ENCODE measurements at places on chromosomes 3 and 15.

GRCh38 chr15:76309601-76310330, 1.5 kb downstream of the ETFA start:
- peak; percentile 61 for DNase-seq

DNA sequence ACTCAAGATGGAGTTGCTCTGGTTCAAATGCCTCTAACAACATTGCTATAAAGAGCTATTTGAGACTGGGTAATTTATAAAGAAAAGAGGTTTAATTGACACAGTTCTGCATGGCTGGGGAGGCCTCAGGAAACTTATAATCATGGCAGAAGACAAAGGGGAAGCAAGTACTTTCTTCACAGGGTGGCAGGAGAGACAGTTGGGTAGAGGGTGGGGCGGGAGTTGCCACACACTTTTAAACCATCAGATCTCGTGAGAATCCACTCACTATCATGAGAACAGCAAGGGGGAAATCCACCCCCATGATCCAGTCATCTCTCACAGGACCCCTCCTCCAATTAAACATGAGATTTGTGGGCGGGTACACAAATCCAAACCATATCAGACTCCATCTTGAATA, 30.7 kb downstream of the MAP2K5 start:
- DNase-seq: no peak

GRCh38 chr3:80564391-80564790, 796.6 kb upstream of the ROBO1 start:
- DNase-seq: no peak

DNA sequence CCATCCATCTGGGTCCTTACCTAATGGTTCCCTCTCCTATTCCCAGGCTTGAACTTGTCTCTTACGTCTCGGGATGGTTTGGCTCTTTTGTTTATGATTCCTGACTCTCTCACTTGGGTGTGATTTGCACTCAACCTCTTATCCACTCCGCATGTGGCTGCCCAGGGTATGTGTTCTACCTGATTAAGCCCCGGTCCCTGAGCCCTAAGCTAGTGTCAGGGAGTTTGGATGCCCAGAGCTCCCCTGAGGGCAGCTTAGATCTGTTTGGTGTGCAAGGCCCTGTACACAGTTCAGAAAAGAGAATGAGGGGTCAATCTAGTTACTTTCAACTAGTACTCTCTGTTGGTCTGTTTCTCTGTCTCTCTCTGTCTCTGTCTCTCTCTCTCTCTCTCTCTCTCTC, 15.9 kb upstream of the STARD5 start:
- DNase-seq: no peak

DNA sequence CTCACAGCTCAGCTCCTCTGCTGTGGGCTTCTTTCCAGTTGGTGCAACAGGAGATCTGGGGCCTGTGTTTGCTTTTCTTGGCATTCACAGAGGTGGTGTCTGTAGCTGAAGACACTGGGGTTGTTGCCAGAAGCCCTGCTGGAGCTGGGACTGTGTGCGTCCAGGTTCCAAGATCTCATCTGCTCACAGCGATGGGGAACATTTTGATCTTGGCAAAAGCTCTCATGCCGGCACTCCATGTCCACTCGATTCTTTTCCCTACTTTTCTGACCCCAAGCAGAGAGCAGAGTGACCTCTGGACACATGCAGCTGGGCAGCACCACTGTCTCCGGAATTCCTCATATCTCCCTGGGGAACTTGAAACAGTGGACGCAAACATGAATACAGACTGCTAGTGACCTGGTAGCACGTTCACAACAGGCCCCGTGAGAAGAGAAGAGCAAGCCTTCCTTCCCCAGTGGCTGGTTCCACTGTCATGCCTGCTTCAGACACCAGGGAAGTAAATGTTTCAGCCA, 36.1 kb upstream of the MECOM start:
- DNase-seq: no peak

- peak; percentile 34 for DNase-seq
These were observed 262.1 kb downstream of the IGSF11 start for GRCh38 chr3:118772547-118773011.

- peak; percentile 53 for DNase-seq
These were observed 27.8 kb upstream of the GOLIM4 start for GRCh38 chr3:168123201-168124176.

GRCh38 chr3:119349354-119350041, 55.3 kb downstream of the ARHGAP31 start:
- no peak for DNase-seq

DNA sequence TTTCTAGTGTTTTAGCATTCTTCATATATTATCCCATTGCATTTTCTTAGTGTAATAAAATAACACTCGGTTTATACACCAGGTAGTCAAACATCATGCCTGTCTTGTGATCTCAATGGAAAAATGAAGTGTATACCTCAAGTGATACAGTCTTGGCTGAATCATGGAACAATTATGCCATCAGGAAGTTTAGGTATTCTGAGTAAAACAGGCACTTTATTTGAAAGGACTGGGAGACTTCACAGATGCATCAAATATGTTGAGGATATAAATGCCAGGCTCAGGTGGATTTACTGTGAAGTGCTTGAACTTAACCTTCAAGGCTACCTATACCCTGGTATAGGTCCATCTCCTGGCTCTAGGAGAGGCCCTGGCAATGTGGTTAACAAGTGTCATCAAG, 8.5 kb downstream of the TGFBR2 start:
- peak; percentile 65 for DNase-seq

GRCh38 chr15:85282504-85283115, 97.8 kb upstream of the AKAP13 start:
- peak; percentile 75 for DNase-seq

- DNase-seq: no peak
These were observed 508.2 kb upstream of the SUCLG2 start for GRCh38 chr3:68162644-68163043.

DNA sequence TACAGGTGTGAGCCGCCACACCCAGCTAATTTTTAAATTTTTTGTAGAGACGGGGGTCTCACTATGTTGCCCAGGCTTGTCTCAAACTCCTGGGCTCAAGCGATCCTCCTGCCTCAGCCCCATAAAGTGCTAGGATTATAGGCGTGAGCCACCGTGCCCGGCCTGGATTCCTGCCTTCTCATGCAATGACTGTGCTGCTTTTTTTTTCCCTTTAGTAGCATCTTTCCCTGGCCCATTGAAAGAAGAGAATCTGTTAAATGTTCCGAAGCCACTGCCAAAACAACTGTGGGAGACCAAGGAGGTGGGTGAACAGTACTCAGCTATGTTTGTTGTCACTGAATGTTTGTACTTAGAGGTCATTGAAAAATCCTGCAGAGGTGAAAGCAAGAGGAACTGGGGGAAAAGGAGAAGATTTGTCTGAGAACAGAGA, 88.0 kb downstream of the CRTC3 start:
- no peak for DNase-seq

GRCh38 chr3:14852058-14852594, 33.4 kb downstream of the FGD5 start:
- DNase-seq: no peak

DNA sequence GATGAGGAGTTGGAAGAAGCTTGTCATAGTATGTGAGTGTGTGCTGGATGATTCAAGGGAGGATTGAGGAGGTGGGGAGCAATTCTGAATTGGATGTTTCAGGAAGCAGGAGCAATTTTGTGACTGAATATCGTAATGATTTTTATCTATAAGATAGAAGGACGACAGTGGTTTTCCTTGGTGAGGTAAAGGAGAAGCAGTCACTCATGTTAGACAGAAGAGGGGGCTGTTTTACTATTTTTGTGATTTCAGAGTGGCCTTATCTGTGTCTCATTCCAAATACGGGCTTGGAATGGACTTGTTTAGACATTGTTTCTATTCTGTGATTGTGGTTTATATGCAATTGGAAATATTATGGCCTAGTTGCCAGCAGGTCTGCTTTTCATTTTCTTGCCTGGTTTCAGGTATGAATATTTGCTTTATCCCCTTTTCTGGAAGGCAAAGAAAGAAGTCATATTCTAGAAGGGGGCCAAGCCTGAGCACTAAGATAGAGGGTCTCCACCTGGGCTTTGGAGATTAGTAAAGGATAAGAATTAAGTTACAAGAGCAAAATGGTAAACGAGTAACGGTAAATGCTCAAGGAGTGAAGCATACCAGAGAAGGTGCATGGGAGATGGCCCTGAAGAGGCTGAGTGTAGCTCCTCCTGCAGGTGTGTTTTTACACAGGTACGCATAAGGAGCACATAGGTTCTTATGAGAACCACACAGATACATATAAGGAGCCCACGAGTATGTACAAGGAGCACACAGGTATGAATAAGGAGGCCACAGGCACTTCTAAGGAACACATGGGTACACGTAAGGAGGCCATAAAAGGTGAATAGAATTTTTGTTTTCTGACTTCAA, 124.6 kb upstream of the KCNAB1 start:
- DNase-seq: peak; percentile 67

DNA sequence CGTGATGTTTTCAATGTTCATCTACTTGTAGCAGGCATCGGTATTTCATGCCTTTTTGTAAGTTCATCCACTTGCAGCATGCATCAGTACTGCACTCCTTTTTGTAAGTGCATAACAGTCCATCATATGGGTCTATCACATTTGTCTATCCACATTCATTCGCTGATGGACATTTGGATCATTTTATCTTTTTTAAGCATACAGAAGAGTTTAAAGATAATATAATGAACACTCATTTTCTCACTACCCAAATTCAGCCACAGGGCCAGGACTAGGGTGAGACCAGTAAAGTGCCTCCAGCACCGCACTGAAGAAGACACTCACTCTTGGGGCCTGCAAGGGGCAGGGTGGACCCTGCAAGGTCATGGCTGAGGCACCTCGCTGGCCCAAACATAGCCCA, 309.6 kb downstream of the UACA start:
- no peak for DNase-seq

DNA sequence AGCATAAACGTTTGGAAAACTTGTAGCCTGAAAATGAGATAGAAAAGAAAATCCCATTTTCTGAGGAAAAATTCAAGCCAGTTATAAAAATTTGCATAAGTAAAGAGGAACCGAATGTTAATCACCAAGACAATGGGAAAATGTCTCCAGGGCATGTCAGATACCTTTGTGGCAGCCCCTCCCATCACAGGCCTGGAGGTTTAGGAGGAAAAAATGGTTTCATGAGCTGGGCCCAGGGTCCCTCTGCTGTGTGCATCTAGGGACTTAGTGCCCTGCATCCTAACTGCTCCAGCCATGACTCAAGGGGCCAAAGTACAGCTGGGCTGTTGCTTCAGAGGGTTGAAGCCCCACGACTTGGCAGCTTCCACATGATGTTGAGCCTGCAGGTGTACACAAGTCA, 153.1 kb downstream of the TAFA4 start:
- DNase-seq: no peak

DNA sequence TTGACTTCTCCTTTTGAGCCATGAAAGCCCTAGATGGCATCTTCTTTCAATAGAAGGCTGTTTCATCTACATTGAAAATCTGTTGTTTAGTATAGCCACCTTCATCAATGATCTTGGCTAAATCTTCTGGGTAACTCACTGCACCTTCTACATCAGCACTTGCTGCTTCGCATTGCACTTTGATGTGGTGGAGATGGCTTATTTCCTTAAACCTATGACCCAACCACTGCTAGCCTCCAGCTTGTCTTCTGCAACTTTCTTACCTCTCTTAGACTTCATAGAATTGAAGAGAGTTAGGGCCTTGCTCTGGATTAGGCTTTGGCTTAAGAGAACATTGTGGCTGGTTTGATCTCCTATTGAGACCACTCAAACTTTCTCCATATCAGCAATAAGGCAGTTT, 189.8 kb downstream of the PLCL2 start:
- no peak for DNase-seq

GRCh38 chr15:27234593-27234992, 263.6 kb downstream of the GABRG3 start:
- DNase-seq: no peak

DNA sequence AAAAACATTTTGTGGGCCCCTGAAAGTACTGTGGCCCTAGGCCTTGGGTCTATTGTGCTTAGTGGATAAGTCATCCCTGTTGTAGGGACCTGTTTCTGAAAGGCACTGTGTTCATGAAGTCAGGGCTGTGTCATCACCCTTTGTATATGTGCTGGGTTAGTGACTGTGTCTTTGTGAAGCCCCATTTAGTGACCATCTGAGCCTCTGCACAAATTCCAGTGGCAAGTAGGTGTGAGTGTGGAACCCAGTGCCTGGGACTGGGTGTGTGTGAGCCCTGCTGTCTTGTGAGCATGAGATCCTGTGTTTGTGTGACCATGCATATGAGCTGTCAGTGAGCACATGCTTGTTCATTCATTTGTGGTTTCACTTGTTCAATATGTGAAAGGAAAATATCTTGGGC, 1.2 kb upstream of the HYAL1 start:
- DNase-seq: peak; percentile 33

DNA sequence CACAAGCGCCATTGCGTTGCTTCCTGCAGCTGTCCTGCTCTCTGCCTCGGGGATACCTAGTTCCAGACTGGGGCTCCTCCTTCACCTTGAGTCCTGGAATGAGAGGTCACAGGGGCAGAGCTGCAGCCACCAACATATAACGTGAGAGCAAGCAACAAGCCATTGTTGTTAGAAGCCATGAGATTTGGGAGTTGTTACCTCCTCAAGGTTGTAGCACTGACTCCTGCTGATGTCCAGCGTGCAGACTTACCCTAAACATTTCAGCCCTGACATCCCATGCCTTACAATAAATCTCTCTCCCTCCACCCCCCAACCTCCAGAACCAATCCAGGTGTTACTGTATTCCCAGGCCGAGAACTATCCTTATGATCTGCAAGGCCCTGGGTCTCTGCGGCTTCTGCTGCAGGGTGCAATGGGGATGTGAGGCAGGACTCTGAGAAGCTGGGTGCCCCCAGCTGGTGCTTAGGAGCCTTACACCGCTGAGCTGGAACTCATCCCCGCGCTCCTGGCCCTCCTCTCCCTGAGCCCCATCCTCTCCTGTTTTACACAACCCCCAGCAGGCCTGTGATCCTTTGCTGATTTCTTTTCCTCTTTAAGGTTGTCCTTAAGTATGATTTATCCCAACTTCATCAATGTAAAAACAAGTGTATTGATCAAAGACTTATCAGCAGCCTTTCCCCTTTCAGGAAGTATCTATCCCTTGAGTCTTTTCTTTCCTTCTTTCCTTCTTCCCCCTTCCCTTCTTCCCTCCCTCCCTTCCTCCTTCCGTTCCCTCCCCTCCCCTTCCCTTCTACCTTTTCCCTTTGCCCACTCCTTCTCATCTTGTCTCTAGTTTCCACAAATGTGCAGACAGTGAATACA, 84.2 kb upstream of the ABHD2 start:
- no peak for DNase-seq

- DNase-seq: no peak
These were observed 44.0 kb downstream of the IDH2 start for GRCh38 chr15:90058308-90058707.

- no peak for DNase-seq
These were observed 51.1 kb downstream of the PSMD6 start for GRCh38 chr3:63972196-63972595.

DNA sequence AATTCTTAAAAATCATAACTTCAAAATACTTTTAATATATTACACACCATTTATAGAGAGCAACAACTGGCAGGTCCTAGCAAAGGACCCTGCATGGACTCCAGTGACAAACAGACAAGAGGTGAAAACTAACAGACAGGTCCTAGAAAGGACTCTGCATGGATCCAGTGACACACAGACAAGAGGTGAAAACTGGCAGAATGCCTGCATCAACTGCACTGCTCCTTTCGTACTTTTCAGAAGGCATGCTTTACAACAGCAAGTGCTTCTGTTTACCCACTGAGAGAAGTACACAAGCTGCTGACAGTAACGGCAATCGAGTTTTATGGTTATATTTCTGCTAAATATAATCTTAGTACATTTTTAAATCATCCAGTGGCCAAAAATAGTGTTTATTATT, 24.3 kb upstream of the GP5 start:
- no peak for DNase-seq

Measured in PC-3 (cell line).